ENCODE measurements at places on chromosomes 11 and 22.
A peak's percentile ranks its signal among the peaks of the same experiment; 100 is the strongest.

DNA sequence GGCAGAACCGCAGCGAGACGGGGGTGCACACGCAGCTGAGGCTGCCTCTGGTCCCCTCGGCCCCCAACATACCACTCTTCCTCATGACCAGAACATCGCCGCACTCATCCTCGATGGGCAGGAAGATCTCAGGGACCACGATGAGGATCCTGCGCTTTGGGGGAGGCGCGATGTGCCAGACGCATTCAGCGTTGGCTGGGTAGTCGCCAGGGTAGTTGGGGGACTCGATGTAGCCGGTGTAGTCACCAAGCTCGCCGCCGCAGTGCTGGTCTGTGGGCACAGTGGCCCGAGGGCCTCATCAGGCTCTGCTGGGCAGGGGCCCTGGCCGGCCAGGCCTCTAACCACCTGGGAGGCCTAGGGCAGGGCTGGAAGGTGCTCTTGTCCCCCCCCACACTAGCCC is 23.0 kb upstream of the TTLL12 start:
- DNase-seq: no peak

DNA sequence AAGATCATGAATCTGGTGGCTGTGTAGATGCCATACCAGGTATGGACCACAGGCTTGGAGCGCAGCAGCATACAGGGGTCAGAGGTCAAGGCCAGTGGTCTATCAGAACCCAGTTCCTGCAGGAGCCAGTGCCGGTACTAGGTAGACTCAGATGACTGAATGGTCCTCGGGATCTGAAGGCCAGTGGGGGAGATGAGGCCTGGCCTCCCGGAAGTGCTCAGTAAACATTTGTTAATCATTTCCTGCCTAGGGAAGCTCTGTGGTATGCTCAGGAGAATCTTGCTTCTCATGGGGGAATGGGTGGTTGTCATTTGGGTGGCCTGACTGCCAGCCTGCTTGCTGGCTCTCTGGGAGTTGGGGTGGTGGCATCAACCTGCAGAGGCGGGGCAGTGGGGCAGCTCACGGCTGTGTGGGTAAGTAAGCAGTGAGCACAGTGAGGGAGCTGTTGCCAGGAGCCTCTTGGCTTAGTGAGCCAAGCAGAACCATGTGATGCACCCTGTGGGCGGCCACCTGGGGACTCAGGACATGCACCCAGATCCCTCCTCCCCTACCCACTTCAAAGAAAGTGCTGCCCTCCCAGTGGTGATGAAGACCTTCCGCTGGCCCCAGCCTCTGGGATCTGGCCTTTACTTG is 33.0 kb downstream of the PTPRJ start:
- no peak for DNase-seq

GRCh38 chr11:113201054-113201818 is 113.1 kb upstream of the TTC12 start:
- DNase-seq: no peak

DNA sequence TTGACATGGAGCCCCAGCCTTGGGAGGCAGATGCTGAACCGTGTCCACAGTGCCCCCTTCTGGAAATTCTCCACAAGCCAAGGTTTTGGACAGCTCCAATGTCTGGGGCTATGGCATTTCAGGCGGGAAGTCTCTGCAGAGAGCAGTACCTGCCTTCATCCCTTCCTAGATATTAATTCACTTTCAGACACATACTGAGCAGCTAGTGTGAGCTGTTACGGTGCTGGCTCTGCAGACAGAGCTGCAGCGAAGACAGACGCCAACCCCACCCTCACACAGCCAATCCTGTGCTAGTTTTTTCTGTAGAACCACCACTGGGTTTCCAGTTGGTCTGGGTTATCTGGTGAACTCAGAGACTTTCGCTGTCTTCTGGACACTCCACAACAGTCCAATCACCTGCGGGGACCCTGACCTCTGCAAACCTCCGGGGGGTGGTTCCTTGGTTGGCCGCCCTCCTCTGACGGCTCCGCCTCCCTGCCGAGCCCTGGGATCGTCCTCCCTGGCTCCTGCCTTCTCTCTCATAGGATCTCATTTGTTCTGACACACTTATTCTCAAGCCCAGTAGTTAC is 9.1 kb downstream of the LMF2 start:
- peak; percentile 39 for DNase-seq

DNA sequence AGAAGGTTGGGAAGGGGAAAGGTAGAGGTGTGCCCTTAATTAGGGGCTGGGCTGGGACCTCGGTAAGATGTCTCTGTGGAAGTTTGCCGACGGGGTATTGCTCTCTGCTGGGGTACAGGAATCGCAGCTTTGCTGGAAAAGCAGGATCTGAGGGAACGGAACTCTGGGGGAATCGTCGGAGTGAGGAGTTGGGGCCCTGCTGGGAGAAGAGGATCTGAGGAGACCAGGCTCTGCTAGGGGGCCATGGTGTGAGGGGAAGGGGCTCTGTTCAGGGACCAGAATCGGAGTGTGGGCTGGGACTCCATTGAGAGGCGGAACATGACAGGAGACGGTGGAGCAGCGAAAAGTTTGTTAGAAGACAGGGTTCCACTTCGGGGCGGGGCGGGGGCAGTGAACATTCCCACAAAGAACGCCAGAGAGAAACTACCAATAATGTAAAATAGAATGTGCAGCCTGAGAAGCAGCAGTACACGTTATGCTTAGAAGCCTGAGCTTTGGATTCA is 456 bp downstream of the AAMDC start:
- DNase-seq: no peak

DNA sequence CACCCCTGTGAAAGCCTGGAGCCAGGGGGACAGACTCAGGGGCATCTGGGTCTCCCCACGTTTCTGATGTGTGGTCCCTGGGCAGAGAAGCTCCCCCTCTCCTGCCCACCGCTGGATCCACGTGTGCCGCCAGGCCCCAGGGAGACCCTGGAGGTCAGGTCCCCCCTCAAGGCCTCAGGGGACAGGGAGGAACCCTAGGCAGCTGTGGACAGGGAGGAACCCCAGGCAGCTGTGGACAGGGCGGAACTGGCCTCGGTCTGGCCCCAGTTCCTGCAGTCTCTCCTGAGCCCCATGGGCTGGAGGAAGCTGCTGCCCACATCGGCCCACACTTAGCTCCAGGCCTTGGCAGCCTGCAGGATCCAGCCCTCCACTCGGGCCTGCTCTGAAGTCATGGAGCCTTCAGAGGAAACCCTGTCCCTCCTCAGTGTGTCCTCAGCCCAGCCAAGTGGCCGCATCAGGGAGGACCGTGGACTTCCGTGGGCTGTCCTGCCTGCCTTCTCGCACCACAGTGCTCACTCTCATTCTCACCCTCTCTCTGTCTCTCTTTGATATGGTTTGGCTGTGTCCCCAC is 127.7 kb downstream of the BRD1 start:
- no peak for DNase-seq

DNA sequence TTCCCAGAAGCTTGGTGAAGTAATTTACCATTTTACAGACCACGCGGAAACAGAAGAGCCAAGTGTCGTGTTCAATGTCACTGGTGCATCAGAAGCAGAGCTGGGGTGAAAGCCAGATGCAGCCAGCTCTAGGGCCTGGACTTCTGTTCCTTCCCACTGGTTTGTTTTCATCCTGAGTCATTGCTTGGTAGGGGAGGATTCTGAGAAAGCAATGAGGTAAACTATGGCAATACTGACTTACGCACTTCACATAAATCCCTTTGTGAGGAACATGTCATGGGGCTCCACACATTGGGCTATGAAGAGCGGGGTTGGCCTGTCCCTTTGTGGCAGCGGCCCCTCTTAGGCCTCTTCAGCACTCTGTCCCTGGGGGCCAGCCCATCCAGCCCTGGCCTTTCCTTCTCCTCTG is 52.4 kb upstream of the RBFOX2 start:
- DNase-seq: no peak

DNA sequence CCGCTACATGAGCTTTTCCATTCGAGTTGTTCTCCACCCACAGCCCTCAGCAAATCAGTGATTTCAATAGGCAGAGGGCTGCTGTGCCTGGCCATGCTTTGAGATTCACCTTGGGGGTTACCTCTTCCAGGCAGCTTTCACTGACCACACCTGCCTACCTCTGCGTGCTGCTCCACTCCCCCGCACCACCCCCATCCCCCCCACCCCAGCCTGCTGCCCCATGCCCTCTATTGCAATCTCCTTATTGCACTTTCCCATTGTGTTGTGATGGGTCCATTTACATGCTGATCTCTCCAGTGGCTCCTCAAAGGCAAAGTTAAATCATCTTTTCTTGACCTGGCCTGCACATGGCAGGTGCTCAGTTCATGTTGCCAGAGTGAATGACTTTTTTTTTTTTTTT is 18.0 kb upstream of the POLA2 start:
- DNase-seq: no peak

- no peak for DNase-seq
These were observed 6.5 kb downstream of the PTDSS2 start for GRCh38 chr11:456533-456932.

DNA sequence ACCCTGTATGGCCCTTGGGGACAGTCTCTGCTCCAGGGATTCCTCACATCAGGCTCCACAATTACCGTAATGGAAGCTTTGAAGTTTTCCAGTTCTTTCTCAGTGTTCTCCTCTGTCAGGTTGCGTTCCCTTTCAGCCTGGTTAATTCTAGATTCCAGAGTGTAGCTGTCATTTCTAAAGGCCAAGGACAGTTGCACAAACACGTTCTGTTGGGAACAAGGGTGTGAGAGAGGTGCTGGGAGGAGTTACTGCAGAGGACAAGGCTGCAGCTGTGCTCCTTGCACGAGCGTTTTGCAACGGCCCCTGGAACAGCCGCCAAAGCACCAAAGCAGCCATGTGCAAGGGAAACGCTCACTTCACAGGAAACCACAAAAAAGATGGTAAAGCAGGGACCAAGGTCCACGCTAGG is 35.9 kb upstream of the LYVE1 start:
- no peak for DNase-seq

DNA sequence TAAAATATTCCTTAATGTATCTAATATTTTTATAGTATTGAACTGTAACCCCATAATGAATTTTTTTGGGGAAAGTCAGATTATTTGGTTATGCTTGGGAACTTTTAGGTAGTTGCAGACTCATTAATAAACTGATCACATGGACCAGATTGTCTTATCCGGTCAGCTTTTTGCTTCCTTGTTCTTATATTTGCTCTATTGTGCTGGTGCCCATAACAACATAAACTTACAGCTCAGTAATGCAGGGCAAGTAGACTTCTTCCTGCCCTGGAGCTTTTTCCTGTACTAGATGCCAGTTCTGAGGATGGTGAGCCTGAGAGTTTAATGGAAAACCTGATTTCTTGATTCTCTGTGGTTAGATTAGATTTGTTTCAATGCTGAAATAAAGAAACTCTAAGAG is 53.2 kb downstream of the MTMR3 start:
- DNase-seq: no peak

DNA sequence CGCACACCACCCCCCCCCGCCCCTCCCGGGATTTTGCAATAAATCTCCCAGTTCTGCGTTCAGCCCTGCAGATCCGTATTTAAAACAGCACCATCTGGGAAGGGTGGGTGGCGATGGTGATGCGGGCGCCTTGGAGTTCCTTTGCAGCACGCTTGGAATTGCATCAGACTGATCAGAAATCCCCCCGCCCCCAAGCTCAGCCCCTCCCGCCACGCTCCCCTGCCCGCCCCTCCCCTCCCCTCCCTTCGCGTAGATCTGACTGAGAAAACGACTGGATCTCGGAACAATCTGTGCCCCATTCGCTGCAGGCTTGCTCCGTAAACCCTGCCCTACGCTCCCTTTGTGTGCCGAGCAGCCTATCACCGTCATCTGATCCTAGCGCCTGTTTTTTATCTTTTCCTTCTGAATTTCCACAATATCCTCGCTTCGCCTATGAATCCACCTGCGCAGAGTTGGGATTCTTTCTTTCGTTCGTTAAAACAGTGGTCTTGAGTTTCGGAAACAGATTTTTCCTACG is 18.1 kb upstream of the BDNF start:
- DNase-seq: no peak

- no peak for DNase-seq
These were observed 50.2 kb downstream of the MIAT start for GRCh38 chr22:26707581-26707980.

DNA sequence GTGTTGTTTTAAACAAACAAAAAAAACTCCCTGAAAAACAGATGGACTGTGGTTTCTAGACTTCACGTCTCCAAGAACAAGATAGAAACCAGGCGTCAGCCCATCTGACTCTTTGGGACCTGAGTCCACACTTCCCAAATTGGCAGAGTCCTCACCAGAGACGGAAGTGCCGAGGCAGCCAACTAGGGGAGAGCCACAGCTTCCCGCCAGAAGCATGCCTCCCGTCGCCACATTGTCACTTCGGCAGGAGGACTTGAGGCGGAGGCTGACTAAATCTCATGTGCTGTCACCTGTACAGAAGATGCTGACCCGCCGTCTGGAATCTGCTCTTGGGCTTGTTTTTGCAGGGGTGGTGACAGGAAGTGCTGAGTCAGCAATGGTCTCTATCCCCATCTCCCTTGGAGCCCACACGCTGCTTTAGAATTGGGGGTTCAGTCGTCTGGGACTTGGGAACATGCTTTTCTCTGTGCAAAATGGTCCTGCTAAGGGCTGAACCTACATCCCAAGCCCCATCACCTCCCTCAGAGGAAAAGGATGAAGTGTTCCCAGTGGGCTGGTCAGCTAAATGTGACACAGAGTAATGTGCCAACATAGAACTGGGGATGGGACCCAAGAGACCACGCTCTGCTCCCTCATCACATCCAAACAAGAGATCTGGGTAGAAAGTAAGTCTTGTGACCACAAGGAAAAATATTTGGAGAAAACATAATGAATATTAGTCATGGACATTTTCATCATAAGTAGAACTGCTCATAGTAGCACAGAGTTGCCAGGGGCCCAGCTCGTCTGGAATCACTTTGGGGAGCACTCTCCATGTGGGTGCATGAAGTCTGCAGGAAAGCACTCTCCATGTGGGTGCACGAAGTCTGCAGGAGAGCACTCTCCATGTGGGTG is 152.9 kb downstream of the SNX19 start:
- no peak for DNase-seq
